ENCODE measurements at places on chromosomes 6 and 20.
A peak's percentile ranks its signal among the peaks of the same experiment; 100 is the strongest.

GRCh38 chr6:43966374-43966658 is 160.9 kb downstream of the MRPL14 start:
- DNase-seq, result no peak

- DNase-seq, result no peak
Observed at GRCh38 chr6:139550361-139550760, 175.9 kb upstream of the CITED2 start.

GRCh38 chr6:66344796-66345195 is 637.8 kb upstream of the EYS start:
- DNase-seq, result no peak

DNA sequence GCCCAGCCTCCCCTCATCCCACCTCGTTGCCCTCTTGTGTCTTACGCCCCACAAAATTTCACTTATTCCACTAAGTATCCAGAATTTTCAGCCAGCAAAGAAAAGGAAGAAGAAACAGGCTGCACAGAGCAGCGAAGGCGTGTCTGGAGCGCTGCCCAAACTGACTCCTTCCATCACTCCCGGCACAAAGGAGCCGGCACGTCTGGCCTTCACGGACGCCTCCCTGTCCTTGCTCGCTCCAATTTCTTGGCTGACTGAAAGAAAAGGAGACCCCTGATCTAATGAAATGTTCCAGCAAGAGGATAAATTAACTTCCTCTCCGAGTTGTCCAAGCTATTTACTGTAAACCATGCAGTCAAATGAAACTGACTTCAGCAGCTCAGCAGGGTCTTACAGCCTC is 152.3 kb upstream of the CDH4 start:
- no peak for DNase-seq

GRCh38 chr20:23637282-23638221 is at the start of gene CST3:
Gene CST3, minus strand, starts transcription at chr20:23637955. Its CDS starts 93 bp downstream, at chr20:23637862.
- peak; percentile 63 for DNase-seq

GRCh38 chr6:156953127-156953478 is 175.9 kb downstream of the ARID1B start:
- no peak for DNase-seq

DNA sequence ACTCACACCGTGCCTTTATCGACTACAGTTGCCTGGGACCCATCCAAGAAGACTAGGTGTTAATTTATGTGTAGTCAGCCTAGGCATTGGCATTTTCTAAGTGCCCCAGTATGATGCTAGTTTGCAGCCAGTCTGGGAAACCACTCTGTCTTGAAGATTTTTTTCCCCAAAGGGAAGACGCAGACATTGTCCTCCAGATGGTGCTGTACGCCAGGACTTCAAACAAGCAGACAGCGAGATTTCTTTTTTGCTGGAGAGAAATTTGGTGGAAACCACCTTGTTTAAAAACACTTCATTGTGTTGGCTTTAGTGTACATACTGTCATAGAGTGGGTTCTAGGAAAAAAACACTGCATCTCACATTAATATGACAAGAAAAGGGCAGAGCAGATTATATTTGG is 30.0 kb downstream of the ALDH5A1 start:
- peak; percentile 6 for DNase-seq

DNA sequence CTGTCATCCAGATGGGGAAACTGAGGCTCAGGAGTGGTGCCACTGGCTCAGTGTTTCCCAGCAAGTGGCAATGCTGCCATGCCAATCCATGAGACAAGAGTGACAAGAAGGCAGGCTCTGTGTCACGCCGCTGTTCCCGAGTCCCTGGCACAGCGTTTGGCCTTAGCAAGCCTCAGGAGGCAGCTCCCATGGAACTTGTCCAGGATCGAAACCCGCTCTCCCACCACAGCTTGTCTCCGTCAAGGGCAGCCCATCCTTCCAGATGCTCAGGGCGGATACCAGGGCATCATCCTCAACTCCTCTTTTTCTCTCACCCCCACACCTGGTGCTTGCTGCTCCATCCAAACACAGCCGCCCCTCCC is 110.6 kb upstream of the PTPN1 start:
- no peak for DNase-seq

- DNase-seq, result no peak
Observed at GRCh38 chr6:125233202-125233601, 68.6 kb downstream of the HDDC2 start.

Data from NCI-H774 (cell line).